ENCODE measurements at places on chromosomes 1 and 21.

- DNase-seq, result no peak
These were observed 33.9 kb downstream of the ETS2 start for GRCh38 chr21:38839328-38840286.

- DNase-seq, result no peak
These were observed 18.1 kb upstream of the PGD start for GRCh38 chr1:10380594-10381275.

DNA sequence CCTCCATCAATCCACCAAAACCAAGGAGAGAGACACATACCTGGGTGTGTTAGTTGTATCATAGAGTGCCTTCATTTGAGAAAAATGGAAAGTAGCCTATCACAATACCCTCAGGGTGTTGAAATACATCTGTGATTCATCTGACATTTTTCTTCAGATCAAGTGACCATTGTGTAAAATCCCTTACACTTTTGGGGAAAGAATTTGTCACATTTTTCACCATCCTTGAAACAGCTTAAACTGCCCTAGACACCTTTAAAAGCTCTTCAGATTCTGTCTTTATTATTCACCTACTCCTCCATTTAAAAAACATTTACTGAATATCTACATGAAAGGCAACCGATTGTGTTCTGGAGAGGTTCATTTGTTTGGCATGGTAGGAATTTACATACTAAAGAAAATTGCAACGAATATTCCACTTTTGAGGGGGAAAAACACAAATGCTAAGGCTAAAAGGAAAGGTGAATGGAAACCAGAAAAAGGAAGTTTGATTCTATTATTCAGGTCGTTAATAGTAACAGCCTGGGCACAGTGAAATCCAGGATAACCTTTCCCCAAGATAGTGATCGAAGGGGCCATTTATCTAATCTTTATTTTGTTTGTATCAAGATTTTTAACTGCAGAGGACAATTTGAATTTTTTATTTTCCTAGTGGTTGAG lies 70.4 kb upstream of the SAMSN1 start:
- DNase-seq, result no peak

- DNase-seq, result no peak
These were observed 1.0 kb upstream of the TNNI1 start for GRCh38 chr1:201422436-201423030.

GRCh38 chr1:66124670-66125069 lies 332.0 kb downstream of the PDE4B start:
- no peak for DNase-seq

DNA sequence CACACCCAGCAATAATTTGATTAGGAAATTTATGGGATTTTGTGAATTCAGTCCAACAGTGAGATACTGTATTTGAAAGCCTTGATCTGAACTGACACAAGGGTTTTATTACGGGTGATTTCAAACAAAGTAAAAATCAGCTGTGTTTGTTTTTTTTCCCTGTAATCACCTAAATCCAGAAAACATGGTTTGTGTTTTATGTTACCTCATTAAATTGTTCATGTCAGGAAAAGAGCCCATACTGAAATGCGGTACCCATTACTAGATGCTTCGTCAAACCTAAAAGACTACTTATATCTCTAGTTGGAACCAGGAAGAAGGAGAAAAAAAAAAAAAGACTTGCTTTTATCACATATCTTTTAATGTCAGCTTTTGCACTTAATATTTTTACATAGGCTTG lies 811.9 kb upstream of the RGS18 start:
- DNase-seq, result no peak

DNA sequence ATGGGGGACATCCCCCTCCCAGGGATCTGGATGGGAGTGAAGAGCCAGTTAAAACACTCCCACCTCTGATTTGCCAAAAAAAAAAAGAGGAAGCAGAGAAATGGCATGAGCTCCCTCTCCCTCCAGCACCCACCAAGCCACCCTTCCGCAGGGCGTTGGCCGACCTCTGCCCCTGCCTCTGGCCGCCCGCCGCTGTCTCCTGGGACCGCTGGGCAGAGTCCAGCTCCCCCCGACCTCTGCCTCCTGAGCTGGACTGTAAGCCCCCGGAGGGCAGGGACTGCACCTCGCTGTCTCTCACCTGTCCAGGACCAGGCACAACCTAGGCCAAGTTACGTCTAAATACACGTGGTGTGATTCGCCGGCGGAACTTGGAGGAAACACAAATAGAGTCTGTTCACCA lies 174.3 kb downstream of the PRDM16 start:
- DNase-seq, result no peak

DNA sequence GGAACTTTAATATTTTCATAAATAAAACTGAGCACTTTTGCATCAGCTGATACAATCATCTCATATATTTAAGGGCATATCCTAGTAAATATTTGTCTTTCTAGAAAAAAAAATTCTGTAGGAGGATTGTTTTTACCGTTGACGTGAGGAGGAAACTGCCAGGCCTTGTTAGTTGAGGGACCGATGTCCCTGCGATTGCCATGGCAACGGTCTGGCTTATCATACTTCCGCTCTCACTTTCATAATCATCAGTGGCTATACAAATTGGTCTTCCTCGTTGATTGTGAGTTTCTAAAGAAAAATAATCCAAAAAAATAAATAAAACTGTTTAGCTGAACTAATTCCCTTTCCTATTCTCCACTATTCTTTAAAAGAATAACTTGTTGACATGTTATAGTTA lies 69.3 kb upstream of the ANGPTL3 start:
- no peak for DNase-seq

GRCh38 chr1:87568005-87568404 lies 239.3 kb downstream of the LMO4 start:
- DNase-seq, result no peak

DNA sequence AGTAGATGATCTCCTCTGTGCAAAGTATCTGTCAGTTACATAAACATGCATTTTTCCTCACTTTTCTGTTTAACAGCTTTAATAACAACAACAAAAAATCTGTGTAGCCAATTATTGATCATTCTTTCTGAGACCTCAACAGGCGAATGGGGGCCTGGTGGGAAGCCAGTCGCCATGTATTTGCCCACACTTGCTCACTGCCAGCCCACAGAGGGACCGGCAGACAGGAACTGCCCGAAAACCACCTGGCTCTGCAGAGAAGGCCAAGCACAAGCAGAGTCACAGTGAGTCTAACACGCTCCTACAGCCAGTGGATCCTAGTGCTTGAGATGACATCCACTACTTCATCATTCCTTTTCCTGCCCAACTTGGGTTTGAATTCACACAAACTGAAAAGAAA lies 56.1 kb downstream of the NPHP4 start:
- DNase-seq, result no peak

DNA sequence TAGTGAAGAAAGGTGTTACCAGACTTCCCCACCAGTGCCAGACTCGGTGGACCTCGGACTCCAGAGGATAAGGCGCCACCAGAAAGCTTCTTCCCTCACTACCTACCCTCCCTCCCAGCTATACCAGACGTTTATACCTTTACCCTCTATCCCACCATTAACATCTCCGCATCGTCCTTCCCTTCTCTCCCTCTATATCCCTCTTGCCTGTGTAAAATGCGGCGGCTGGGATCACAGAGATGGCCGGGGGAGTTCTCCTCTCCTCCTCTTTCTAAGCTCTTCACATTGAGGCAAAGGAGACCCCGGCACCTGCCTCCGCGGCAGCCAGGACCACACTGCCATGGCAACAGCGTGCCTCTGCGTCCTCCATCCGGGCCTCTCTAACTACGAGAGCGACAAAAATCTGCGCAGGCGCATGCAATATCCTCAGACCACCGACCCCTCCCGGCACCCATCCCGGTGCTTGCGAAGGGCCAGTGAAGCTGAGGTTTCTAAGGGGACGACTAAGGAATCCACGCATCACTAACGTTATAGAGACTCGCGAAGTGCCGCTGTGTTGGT lies at the start of gene CCDC181:
CCDC181 (minus strand) TSS at position 394 of the 561 bp plus-strand sequence. CDS start 2,547 bp downstream, outside the sequence.
- DNase-seq, result no peak

DNA sequence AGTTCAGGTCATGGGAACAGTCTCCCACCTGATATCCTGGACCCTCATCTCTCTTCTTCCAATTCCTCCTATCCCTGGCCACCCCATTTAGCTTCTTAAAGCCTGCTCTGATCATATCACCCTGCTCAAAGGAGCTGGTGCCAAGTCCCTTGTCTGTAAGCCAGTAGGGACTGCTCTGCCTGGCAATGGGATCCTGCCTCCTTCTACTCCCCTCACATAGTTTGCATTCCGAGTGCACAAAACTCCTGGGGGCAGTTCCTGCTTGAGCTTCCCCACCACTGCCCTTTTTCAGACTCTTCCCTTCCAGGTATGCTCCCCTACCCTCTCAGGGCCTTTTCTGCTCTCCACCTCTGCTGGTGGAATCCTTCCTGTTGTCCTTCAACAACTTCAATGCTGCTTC lies 48.1 kb downstream of the NGF start:
- DNase-seq, result no peak

Measured in esophagus squamous epithelium (tissue), 5 donors.